Stimulated activated CD8-positive, alpha-beta memory T cell treated with anti-CD3 and anti-CD28 coated beads, Interleukin-2, amount 100 ng/mL, for 1 hour (primary cell): ENCODE measurements at places on chromosomes 7 and 10.

DNA sequence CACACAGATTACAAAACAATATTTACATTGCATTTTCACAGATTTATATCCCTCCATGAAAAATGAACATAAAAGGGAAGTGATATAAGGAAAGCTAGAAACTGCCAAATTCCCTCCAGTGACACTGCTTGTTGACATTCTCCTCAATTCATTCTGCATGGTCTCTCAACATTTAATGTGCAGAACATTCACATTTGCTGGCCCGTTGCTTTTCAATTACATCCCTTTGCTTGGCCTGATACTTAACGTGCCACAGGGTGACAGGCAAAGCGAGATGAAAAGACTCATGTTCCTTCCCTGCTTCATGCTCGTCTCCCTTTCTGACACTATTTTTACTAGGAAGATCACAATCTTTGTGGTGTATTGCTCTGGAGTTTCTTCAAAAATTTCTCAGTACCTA is 1019.7 kb upstream of the LRRN3 start:
- no peak for DNase-seq

DNA sequence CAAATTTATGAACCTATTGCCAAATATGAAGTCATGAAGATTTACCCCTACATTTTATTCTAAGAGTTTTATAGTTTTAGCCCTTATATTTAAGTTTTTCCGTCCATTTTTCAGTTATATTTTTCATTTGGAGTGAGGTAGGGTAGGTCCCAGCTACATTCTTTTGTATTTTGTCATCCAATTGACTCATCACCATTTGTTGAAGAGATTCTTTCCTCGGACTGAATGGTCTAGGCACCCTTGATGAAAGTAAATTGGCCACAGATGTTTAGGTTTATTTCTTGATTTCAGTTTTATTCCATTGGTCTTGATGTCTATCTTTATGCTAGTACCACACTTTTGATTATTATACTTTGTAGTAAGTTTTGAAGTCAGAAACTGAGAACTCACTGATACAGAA is 22.7 kb downstream of the CYP2C19 start:
- no peak for DNase-seq

- no peak for DNase-seq
These were observed 112.3 kb downstream of the VWC2 start for GRCh38 chr7:49885593-49886285.

GRCh38 chr7:36175886-36176285 is 22.8 kb downstream of the EEPD1 start:
- no peak for DNase-seq

DNA sequence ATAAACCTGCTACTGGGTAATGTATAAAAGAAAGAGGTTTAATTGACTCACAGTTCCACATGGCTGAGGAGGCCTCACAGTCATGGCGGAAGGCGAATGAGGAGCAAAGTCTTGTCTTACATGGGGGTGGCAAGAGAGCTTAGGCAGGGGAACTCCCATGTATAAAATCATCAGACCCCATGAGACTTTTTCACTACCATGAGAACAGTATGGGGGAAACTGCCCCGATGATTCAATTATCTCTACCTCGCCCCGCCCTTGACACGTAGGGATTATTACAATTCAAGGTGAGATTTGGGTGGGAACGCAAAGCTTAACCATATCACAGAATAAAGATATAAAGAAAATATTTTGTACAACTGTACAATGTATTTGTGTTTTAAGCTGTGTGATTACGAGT is 39.4 kb upstream of the PLCE1 start:
- DNase-seq = no peak

DNA sequence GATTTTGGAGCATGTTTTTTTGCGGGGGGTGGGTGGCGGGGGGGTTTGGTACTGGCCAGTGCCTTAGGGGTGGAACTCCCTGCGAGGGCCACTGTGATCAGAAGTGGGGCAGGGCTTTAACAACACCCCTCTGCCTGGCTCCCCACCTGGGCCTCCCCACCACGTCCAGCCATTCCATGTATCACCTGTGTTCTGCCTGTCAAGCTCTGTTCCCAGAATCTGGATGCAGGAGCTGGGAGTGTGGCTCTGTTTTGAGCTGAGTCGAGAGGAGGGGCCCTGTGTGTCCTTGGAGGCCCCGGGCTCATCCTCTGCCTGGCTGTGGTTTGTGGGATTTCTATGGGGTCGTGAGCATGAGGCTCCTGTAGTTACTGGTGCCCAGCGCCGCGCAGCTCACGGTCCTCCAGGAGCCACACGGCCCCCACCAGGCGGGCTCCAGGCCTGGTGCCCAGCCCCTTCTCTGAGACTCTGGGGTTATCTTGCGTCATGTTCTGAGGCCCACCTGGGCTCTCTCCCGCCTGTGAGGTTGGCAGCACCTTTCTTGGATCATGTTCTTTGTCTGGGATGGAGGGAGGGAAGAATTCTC is 29.6 kb downstream of the PFKFB3 start:
- DNase-seq = no peak

GRCh38 chr7:29142021-29142727 is 4.2 kb downstream of the CPVL start:
- no peak for DNase-seq
